Stimulated activated CD8-positive, alpha-beta memory T cell treated with anti-CD3 and anti-CD28 coated beads, Interleukin-4, amount 100 ng/mL, for 48 hours (primary cell): ENCODE measurements at places on chromosomes 5 and 9.

- DNase-seq = no peak
Measured at GRCh38 chr5:58860680-58861079, 277.8 kb downstream of the RAB3C start.

GRCh38 chr9:21933281-21933680 is 60.9 kb downstream of the CDKN2A start:
- no peak for DNase-seq

- DNase-seq = no peak
Measured at GRCh38 chr5:156631005-156631404, 219.1 kb upstream of the PPP1R2B start.

GRCh38 chr9:86531273-86531970 is 177.2 kb upstream of the TUT7 start:
- no peak for DNase-seq

DNA sequence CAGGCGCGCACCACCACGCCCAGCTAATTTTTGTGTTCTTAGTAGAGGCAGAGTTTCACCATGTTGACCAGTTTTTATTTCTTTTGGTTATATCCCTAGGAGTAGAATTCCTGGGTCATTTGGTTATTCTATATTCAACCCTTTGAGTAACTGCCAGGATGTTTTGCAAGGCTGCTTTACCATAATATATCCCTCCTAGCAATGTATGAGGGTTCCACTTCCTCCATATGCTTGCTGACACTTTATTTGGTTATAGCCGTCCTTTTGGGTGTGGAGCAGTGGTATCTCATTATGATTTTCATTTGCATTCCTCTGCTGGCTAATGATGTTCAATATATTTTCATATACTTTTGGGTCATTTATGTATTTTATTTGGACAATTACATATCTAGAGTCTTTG is 81.2 kb downstream of the RAB24 start:
- no peak for DNase-seq
